ENCODE measurements at places on chromosomes 11 and 22.
A peak's percentile ranks its signal among the peaks of the same experiment; 100 is the strongest.

DNA sequence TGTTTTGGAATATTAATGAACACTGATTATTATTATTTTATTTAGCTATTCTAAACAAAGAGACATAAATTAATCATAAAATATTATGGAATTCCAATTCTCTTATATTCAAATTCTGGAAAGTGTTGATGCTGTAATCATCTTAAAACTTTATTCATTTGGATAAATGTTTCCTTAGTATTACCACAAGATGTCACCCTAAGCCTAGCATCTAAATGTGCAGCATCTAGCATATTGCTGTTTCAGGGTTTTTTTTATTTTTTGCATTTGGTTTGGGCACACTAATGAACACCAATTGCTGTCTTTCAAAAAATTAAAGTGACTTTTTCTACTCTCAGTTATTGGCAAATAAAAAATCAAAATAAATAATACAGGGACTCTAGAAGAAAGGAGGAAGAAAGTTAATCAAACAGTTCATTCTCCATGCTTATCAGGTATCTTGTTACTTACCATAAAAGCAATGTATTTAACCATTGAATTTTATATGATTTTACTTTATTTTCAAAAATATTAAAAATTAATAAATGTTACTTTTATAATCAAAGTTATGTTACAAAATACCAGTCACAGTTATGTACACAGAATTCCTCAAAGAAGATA is 31.8 kb downstream of the DLG2 start:
- peak; percentile 66 for DNase-seq

- DNase-seq: no peak
Observed at GRCh38 chr22:24725736-24726135, 48.8 kb downstream of the PIWIL3 start.

- DNase-seq: no peak
Observed at GRCh38 chr11:32893093-32893342, 407 bp downstream of the QSER1 start.

GRCh38 chr11:85627332-85627997 is at the start of gene DLG2:
TSS of gene DLG2 (minus strand) at chr11:85627344.
- DNase-seq: peak; percentile 32

GRCh38 chr22:44550711-44551491 is 52.9 kb upstream of the RTL6 start:
- peak; percentile 64 for DNase-seq

DNA sequence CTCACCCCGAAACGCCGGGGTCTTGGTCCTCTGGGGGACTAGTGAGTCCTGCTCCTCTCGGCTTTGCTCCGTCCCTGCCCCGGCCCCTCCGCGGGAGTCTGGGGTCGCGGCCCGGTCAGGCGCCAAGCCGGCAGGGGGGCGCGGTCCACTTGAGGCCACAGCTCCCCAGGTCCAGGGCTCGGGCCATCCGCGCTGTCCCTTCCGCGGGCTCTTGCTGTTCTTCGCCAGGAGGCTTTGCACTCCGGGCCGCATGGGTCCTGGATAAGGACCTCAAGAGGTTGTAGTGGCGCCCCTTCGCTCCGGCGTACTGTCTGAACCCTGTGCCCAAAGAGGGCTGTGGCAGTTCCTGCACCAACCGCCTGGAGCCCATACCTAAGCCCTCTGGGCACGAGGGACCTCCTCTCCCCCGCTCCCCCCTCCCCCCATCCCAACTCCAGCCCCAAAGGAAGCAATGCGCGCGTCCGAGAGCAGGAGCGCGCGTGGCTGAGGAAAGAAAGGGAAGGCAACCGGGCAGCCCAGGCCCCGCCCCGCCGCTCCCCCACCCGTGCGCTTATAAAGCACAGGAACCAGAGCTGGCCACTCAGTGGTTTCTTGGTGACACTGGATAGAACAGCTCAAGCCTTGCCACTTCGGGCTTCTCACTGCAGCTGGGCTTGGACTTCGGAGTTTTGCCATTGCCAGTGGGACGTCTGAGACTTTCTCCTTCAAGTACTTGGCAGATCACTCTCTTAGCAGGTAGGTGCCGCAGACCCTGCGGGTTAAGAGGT is at the start of gene ADM:
Gene ADM (plus strand): TSS at position 579 of the 767 bp plus-strand sequence. CDS start 628 bp downstream, outside the sequence.
- peak; percentile 83 for DNase-seq

DNA sequence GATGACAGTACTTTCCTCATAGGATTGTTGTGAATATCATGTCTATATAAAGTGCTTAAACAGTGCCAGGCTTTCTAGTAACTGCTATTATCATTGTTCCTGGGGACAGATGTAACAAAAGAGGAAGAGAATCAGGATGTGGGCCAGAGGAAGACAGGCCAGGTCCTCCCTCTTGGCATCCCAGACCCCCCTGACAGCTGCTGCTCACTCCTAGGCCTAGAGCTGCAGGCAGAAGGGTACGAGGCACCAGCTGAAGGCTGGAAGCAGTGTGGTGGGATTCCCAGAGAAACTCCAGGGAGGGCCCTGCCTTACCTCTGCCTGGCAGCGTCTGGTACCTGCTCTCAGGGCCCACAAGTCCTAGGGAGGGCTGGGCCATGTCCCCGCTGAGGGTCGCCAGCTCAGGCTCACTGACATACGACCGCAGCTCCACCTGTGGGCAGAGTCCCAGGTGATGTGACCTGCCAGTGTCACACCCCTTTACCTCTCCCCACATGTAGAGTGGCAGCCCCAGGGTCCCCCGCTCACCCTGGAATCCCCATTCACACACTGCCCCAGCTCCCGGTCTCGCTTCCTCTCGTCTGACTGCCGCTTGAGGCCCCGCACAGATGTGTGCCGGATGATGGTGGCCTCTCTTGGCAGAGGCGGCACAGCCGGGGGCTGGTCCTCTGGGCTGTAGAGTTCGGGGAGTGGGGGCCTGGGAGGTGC is 52.2 kb downstream of the C11orf58 start:
- no peak for DNase-seq

DNA sequence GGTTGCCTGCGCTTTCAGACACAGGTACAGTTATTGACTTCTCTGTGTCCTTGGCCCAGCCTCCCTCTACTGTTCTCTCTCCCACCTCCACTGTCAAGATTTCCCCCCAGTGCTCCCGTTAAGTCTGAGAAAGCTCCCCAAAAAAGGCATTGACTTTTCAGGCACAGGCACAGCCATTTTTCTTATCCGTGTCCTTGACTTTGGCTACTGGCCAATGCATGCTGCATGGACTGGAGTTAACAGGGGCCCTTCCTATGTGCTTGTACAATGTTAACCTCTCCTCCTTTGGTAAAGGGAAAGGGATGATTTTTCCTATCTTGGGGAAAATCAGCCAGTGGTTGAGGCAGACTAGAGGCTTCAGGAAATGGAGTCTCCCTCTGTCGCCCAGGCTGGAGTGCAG is 4.3 kb downstream of the APOL5 start:
- no peak for DNase-seq

GRCh38 chr11:65356394-65356972 is 1.9 kb downstream of the TIGD3 start:
- no peak for DNase-seq

DNA sequence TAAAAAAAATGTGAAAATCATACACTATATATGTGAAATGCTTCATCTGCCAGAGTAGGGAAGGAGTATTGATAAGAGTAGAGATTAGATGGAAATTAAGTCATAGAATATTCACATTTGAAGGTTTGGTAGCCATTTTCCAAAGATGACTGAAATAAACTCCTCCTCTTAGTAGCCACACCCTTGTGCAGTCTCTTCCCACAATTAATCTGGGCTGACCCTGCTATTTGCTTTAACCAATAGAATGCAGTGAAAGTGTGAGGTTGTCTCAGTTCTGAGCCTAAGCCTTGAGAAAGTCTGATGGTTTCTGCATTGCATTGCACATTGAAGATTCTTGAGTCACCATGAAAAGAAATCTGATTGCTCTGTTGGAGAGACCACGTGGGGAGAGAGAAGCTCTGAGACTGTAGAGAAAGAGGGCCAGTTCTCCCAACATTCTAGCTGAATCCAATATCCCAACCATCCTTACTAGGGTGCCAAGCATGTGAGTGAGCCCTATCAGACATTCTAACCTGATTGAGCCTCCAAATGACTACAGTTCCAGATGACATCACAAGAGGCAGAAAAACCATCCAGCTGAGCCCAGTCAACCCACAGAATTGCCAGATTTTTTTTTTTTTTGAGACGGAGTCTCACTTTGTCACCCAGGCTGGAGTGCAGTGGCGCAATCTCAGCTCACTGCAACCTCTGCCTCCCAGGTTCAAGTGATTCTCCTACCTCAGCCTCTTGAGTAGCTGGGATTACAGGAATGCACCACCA is 29.4 kb upstream of the CAPRIN1 start:
- no peak for DNase-seq

DNA sequence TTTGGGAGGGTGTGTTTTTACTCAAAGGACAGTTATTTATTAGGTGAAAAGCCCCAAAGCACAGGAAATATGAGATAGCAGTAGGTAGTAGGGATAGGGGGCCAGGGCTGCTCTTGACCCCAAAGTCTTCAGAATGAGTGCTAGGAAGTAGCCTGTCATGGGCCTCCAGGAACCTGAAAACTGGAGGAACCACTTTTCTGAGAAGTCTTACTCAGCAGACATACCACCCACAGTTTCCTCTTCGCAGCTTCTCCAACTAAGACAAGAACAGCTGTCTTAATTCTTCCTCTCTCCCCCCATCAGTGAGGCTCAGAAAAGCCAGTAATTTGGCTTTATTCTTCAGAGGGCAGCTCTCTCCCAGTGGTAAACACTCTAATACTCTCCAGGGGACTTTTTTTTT is 84.0 kb upstream of the CTSC start:
- no peak for DNase-seq

DNA sequence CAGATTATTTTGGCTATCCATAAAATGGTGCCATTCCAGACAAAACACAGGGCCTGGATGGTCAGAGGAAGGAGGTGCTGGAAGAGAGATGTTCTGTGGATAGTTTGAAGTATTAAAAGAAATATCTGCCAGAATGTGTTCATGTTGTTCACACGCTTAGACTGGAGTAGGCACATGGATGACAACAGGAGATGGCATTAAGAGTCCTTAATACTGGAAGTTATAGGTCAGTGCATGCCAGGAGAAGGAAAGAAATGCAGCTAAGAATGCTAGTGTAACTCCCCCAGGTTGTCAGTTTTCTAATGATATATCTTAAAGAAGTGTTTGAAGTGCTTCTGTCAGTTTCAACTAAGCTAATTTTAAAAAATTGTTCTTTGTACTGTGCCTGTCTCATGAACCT is 20.2 kb downstream of the KREMEN1 start:
- DNase-seq: no peak

DNA sequence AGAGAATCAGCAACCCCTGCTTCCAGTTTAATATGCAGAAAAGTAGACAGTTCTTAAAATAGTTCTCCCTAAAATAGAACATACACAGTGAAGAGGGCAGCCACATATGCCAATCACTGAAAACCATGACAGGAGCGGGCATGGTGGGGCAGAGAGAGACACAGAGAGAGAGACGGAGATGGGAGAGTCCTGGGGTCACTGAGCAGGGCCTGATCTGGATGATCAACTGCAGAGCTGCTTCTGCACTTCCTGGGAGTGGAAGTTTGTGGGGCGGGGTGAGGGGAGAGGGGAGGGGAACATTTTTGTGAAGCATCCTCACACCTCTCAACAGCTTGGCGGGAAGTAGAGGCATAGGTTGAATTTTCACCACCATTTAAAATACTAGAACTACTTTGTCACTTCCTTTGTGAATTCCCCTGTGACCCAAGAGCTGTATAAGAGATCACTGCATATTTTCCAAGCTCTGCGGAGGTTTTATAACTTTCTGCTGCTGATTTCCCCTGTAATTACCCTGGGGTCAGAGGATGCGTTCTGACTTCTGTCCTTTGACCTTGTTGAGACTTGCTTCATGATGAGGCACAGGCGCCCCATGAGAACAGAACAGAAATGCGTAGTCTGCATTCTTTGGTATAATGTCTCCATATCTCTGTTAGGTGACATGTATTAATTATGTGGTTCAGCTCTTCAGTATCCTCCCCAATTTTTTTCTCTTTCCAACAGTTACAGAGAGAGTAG is 419.4 kb downstream of the BRD1 start:
- no peak for DNase-seq

DNA sequence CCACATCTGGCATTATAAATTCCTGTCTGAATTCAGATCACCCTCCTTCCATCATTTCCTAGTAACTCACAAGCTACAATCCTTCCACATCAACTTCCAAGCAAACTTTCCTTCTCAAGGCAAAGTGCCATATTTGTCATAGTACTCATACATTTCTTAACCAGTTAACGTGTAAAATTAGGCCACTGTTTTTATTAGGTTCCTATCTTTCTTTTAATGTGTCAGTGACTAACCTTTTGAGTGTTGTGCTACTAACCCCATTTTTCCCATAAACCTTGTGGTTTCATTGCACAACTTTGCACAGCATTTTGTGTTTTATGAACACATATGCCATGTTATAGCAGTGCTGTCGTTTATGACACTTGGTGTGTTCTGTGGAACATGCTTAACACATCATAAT is 90.1 kb downstream of the KIF18A start:
- no peak for DNase-seq

DNA sequence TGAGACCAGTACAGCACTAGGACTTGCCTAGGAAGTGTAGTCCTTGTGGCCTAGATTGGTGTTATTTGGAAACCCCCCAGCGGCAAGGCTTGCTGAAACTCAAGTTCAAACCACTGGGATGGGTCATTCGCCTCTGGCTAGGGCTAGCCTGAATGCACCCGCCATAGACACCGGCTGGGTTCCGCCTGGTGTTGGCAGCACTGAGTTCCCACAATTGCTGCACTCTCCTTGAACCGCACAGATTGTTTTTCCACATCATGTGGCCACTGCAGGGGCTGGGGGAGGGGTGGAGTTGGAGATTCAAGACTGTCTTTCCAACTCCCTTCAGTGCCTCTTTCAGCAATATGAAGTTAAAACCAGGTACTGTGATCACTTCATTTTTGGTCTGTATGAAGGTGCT is 43.1 kb downstream of the CCDC73 start:
- DNase-seq: no peak

DNA sequence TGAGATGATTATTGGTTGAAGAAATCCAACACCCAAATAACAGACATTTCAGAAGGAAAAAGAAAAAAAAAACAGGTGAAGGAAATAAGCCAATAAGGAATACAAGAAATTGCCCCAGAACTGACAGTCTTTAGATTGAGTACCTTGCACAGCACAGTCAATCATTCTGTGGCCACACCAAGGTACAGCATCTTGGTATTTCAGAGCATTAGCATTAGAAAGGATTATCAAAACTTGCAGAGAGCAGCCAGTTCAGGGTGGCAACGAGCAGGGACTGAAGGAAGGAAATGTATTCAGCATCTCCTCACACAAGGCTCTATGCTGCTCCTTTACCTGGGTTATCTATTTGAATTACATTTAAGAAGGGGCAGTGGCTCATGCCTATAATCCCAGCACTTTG is 2.1 kb downstream of the ADA2 start:
- no peak for DNase-seq

- no peak for DNase-seq
Observed at GRCh38 chr22:31659246-31659645, 2.8 kb downstream of the PISD start.

DNA sequence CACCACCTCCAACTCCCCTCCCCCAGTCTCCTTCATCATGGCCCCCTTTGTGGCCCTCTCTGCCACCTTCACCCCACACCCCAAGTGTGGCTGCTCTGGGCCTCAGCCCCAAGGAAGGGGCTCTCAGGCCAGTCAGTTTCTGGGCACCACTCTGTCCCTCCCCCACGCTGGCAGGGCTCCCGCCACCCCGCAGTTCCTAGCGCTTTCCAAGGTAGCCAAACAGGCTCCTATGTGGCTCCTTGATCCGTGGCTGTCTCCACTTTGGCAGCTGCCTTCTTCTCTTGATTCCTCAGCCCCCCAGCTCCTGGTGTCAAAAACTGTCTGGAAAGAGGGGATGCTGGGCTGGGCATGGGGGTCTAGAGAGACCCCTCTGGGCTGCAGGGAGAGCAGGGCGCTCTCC is 10.4 kb upstream of the CACNA1I start:
- no peak for DNase-seq

GRCh38 chr22:36330127-36330526 is 57.6 kb downstream of the MYH9 start:
- no peak for DNase-seq

GRCh38 chr11:442611-443081 is 835 bp upstream of the ANO9 start:
- no peak for DNase-seq

Data from A172 (cell line).